ENCODE measurements at places on chromosomes 12 and 14. TPM values are rescaled to one million over a fixed set of nuclear protein-coding genes. Genes with fewer than 3 reads are reported as not detected.

Gene FAM90A1
- not detected for total RNA-seq

Gene MTERF2
- 4.7 TPM for total RNA-seq

Gene KRR1
- total RNA-seq = 32.9 TPM

Gene GSC
- total RNA-seq = not detected

Gene ENDOU
- 0.09 TPM for total RNA-seq

Gene SPTLC2
- 17.2 TPM for total RNA-seq

Gene NKX2-8
- not detected for total RNA-seq

Gene SYCP3
- total RNA-seq = 0.34 TPM

Gene CMKLR1
- total RNA-seq = not detected
